ENCODE measurements at places on chromosomes 2 and 18.

DNA sequence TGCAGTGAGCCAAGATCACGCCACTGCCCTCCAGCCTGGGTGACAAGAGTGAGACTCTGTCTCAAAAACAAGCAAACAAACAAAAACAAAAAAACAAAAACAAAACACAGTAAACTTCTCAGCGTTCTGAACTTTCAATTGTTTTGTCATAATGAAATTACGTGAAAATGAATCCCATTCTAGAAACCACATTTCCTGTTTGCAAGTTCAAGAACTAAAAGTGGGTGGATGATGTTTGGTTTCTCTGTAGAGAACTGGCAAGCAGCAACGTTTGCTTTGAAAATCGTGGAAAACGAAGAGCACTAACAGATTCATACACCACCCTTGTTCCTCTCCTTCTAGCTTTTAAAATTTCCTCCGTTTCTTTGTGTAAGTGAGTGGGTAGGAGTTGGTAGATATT, 226.1 kb upstream of the LYPD1 start:
- no peak for DNase-seq

DNA sequence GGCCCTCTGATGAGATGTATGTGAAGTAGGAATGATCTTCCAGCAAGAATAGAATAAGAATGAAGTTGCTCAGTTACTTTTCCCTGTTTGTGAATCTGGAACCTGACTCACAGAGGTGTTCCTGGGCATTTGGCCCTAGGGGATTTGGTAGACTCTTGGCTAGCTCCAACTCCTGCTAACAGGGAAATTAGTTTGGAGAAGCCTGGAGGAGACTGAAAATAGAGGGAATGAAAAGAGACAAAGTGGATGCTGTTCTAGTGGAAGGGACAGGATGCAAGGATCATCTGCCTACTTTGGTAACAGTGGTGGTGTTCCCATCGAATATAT, 19.6 kb downstream of the TMEM17 start:
- DNase-seq: no peak

GRCh38 chr18:25727281-25727985, 363.0 kb downstream of the SS18 start:
- no peak for DNase-seq

DNA sequence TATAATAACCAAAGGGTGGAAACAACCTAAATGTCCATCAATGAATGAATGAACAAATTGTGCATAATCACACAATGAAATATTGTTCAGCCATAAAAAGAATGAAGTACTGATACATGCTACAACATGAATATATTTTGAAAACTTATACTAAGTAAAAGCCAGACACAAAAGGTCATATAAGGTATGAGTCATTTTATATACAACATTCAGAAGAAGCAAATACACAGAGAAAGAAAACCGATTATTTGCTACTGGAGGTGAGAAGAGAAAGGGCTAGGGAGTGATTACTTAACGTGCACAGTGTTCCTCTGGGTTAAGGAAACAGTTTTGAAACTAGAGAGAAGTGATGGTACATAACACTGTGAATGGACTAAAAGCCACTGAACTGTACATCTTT, 105.3 kb downstream of the GORASP2 start:
- no peak for DNase-seq

- no peak for DNase-seq
These were observed 1004.6 kb upstream of the TMEFF2 start for GRCh38 chr2:193199322-193199721.

DNA sequence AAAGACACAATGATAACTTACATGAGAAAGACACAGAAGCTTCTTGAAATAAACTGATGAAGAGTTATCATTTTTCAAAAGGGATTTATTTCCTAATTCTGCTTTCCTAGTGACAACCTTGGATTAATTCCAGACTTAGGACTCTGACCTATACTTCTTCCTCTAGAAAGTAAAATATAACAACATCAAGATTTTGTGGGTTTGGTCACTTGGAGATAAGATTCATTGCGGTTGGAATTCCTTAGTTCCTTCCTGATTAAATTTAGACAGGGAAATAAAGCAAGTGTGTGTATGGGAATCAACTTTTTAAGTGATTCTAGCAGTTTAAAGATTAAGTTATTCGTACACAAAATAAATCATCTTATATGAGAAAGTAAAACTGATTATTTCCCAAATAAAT, 208.4 kb upstream of the CCDC150 start:
- DNase-seq: no peak

- DNase-seq: no peak
These were observed 117.3 kb downstream of the WDSUB1 start for GRCh38 chr2:159169187-159169586.

DNA sequence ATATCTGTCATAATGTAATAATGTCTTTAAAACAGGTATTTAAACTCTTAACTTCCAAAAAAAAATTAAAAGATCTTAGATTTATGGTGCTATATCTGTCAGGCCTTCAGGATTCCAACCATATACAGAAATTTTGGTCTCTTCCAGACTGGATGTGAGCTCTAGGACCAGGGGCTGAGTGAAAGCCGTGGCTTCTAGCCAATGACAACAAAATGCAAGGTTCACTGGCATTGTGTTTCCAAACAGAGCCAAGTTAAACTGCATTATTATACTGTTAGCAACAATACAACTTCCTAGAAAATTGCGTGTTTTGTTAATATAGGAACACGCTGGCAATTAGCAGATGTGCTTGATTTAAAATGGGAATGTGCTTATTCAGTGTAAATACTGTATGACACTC, 809.8 kb upstream of the SOX11 start:
- DNase-seq: no peak
